ENCODE measurements at places on chromosomes 5 and 9. TPM values are rescaled to one million over a fixed set of nuclear protein-coding genes. Genes with fewer than 3 reads are reported as not detected.

Gene SPINK4
- total RNA-seq: not detected

Gene PAEP
- not detected for total RNA-seq

Gene STPG3
- not detected for total RNA-seq

DNA sequence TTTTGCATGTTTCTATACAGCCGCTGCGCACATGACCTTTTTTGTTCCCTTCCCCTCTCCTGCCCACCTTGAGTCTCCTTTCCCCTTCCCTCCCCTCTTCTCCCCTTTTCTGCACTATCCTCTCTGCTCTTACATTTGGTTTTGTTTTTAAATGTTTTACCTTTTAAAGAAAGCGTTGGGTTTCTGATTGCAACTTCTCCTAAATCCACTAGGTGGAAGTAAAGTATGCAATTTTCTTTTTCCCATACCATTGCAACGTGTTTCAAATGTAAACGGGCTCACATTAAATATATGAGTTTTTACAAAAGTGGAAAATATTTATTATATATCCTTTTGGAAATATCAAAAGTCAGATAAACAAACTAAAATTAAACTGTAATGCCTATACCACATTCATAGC lies 500.9 kb downstream of the DIRAS2 start:
- peak; percentile 26 for DNase-seq

GRCh38 chr9:87889882-87890252 lies 7.2 kb downstream of the SPATA31E1 start:
- no peak for DNase-seq

GRCh38 chr5:30725073-30725472 lies 468.4 kb upstream of the CDH6 start:
- no peak for DNase-seq

Data from cerebellum (tissue), 4 donors.